Suprapubic skin (tissue), 4 donors: ENCODE measurements at places on chromosomes 1 and 21. TPM values are rescaled to one million over a fixed set of nuclear protein-coding genes. Genes with fewer than 3 reads are reported as not detected.

DNA sequence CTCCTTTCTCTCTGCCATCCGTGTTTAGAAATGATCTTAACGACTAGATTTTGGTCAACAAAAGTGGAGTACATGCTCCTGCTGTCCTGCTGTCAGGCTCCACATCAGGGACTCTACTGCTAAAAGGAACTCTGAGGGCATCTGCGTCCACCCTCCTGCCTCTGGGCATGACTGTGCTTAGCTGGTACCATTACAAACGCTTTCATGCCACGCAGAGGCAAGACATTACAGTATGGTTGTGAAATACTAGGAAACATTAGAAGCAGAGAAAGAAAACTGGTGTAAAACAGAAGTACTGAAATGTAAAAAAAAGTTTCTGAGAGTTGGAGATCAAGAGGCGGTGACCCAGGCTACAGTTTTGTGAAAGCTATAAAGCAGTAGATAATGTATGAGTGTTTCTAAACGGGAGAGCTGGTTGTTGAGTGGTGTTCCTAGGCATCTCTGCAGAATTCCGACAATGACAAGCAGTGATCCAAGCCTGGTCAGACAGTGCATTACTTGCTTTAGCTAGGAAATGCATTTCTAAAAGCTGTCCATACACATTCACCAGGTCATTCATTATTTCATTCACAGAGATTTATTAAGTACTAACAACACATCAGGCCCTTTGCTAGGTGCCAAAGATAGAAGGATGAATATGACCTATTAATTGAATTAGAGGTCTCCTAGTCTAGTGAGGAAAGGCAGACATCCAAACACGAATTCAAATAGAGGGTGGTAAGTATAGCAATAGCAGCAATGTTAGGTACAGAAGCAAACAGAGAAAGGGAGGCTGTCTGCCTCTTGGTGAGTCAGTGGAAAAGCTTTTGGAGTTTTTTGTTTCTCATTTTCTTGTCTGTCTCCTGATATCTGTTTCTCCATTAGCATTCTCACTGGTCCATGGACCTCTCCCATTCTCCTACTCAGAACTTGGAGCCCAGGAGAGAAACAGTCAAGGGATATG is 401.9 kb downstream of the LMO4 start:
- no peak overlapping the region for H3K4me3 ChIP-seq
- no peaks in the 10 kb centered on the region for H3K4me1 ChIP-seq
- no peaks in the 10 kb centered on the region for H3K27me3 ChIP-seq
- no peak for DNase-seq
- H3K27ac ChIP-seq, result no peak overlapping the region

DNA sequence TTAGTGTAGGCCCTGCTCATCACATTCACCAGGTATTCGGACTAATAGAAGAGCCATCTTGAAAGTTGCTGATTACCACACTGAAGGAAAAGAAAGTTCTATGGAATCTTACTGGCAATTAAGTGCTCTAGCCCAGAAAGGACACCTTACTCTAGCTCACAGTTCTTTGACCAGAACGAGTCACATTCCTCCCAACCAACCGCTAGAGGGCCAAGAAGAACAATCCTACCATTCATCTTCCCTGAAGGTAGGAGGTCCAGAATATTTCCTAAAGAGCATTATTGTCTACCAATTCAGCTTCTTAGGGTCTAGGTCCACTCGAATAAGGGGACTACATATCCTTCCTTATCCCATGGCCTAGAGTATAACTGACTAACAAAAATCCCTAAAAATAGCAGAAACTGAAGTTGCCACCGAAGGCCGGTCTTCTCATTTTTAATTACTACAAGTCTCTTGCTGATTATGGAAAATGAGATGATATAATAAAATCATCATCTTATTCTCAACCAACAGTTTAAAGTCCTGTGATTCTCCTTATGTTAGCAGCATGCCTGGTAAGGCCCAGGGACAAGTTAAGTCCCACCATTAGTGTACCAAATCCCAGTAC is 2.7 kb upstream of the FMO1 start:
- H3K4me1 ChIP-seq, result no peaks in the 10 kb centered on the region
- H3K36me3 ChIP-seq, result no peaks in the 10 kb centered on the region
- no peak overlapping the region for H3K27ac ChIP-seq

The ICOSLG gene
- total RNA-seq, result 10.9 TPM

The C1orf185 gene
- not detected for total RNA-seq

DNA sequence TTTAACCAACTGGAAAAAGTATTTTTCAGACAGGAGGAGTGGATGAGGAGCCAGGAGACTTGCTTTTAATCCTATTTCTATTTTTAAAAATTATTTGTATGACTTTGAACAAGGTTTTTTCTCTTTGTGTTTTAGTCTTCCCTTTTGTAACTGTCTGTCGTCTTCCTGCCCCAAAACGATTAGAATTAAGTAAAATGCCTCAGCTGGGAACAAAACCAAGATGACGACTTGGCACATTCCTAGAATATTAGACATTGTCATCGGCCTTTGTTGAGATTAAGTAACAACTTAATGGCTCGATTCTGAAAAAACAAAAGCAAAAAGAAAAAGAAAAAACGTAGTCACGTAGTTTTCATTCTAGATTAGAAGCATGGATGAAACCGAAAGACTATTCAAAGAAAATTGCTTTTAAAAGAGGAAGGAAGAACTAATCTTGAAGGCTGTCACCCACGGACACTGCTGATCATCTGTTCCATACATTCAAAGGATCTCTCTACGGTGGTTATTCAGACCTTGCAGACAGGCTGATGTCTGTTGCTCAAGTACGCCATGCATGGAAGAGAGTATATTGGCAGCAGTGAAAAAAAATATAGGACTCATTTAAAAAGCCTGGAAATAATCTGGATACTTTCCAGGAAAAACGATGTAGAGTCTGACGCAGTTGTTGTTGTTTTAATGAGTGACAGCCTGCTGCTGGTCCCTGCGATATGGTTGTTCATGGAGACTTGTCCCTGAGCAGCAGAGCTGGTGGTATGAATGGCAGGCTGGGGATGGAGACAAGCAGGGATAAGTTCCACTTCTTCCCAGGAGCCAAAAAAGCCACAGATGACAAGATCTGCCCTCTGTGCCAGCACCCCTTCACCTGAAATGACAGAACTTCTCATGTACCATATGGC is 16.8 kb downstream of the GNG4 start:
- H3K4me1 ChIP-seq, result peaks cover 8% of the 10 kb centered on the region
- H3K4me3 ChIP-seq, result peak overlapping the region; percentile 31
- no peak for DNase-seq
- no peak overlapping the region for H3K27ac ChIP-seq
- no peaks in the 10 kb centered on the region for H3K36me3 ChIP-seq

- H3K27me3 ChIP-seq, result peaks cover 7% of the 10 kb centered on the region
- DNase-seq, result no peak
- no peaks in the 10 kb centered on the region for H3K36me3 ChIP-seq
- no peak overlapping the region for H3K4me3 ChIP-seq
- no peak overlapping the region for H3K27ac ChIP-seq
- no peaks in the 10 kb centered on the region for H3K4me1 ChIP-seq
Observed at GRCh38 chr1:54516249-54516920, 31.6 kb upstream of the ACOT11 start.

The FCGR2B gene
- total RNA-seq, result 5.3 TPM

GRCh38 chr1:22452481-22452957 is 868 bp downstream of the ZBTB40 start:
- peaks cover 11% of the 10 kb centered on the region for H3K4me1 ChIP-seq
- peak overlapping the region; percentile 98 for H3K4me3 ChIP-seq
- peak overlapping the region; percentile 97 for H3K27ac ChIP-seq

DNA sequence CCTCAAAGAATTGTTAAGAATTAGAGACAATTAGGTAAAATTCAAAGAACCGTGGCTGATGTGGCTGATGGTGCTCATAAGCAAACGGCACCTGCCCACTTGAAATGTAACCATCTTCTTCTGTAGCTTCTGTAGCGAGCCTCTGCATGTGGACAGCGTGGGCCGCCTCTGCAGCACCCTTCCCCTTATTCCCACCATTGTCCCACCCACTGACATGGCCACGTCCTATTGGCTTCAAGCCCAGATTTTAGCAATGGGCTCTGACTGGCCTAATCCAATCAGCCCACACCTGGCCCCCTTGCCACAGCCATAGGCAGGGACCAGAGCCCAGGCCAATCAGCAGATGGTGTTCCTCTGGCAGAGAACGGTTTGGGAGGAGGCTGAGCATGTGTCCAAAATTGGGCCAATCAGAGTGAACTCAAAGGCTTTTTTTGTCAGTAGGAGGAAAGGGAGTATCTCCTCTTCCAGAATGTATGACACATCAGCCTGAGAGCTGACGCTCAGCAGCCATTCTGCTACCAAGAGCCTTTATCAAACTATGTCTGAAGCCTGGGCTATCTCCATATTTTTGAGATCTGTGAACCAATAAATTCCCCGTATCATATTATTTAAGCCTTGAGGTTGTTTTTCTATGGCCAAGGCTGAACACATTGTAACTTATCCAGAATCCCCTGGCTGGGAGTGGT is 518.5 kb downstream of the SMYD3 start:
- H3K27me3 ChIP-seq, result no peaks in the 10 kb centered on the region
- H3K27ac ChIP-seq, result no peak overlapping the region
- peaks cover 15% of the 10 kb centered on the region for H3K4me1 ChIP-seq
- H3K36me3 ChIP-seq, result no peaks in the 10 kb centered on the region
- DNase-seq, result no peak
- H3K4me3 ChIP-seq, result no peak overlapping the region

The THEM5 gene
- total RNA-seq, result 62.8 TPM

DNA sequence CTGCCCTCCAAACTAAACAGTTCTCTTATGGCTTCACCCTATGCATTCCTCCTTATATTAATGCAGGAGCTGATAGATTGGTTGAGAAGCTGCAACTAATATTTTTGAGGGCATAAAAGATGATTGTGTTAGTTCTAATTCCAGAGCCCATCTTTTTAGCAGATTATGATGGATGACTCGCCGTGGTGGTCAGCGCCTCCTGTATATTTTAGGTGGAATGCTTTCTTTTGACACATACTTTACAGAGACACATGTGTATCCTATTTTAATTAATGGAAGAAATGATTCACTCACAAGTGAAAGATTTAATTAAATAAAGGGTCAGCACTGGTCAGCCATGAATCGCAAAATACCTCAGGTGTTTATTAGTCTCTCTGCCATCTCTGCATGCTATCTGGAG is 120.7 kb downstream of the TM2D1 start:
- peaks cover 36% of the 10 kb centered on the region for H3K4me1 ChIP-seq
- no peak overlapping the region for H3K27ac ChIP-seq
- no peak overlapping the region for H3K4me3 ChIP-seq
- DNase-seq, result no peak
- H3K36me3 ChIP-seq, result no peaks in the 10 kb centered on the region
- H3K27me3 ChIP-seq, result no peaks in the 10 kb centered on the region

DNA sequence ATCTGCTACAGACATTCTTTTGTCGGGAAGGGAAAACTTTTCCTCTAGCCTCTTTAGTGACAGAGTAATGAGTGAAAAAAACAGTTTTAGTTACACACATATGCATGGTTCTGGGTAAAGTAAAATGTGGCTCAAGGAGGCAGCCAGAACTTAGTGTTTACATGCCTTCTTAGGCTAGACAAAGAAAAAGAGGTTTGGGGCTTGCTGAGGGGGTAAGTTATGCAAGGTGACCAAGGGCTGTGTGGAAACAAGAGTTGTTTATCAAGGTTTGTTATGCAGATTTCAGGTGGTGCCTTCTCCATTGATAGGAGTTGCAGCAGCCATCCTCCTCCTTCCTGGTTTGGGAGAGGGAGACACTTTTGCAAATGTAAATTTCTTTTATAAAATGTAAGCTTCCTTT is 66.5 kb upstream of the RAB3GAP2 start:
- no peak overlapping the region for H3K4me3 ChIP-seq
- H3K4me1 ChIP-seq, result no peaks in the 10 kb centered on the region
- no peak overlapping the region for H3K27ac ChIP-seq
- H3K36me3 ChIP-seq, result no peaks in the 10 kb centered on the region
- DNase-seq, result no peak
- H3K27me3 ChIP-seq, result no peaks in the 10 kb centered on the region

The LINGO4 gene
- 2.7 TPM for total RNA-seq

DNA sequence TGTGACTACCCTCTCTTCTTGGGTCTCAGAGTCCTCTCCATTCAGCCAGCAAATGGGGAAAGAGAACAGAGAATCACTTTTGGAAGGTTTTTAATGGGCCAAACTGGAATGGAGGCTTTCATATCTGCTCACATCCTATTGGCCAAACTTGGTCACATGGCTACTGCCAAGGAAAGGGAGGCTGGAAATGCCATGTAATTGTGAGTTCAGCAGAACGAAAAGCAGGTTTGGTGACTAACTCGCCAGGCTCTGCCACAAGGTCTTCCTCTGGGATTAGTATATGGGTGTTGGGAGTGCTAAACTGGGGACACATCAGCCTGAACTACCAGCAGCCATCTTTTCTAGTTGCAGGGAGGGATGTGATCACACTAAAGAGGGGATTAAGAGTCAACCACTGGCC is 19.2 kb downstream of the RD3 start:
- peaks cover 24% of the 10 kb centered on the region for H3K4me1 ChIP-seq
- no peak for DNase-seq
- no peak overlapping the region for H3K27ac ChIP-seq
- no peaks in the 10 kb centered on the region for H3K36me3 ChIP-seq
- no peak overlapping the region for H3K4me3 ChIP-seq

The CD5L gene
- not detected for total RNA-seq

DNA sequence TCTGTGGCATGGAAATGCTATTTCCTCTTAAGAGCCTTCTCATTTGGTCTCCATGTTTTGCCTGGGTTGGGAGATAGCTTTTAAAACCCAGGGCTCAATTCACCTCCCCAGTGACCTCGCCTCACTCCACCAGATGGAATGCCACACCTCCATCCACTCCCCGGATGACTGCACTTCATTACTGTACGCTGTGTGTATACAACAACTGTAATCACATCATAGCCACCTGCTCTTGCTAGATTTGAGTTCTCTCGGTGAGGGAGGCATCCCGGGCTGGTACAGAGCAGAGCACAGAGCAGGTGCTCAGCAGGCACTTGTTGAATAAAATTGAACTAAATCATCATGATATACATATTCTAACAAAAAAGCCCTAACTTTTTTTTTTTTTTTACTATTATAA is 26.0 kb downstream of the SDE2 start:
- peaks cover 8% of the 10 kb centered on the region for H3K36me3 ChIP-seq
- peaks cover 6% of the 10 kb centered on the region for H3K4me1 ChIP-seq
- no peak overlapping the region for H3K27ac ChIP-seq
- H3K4me3 ChIP-seq, result no peak overlapping the region

GRCh38 chr1:228236744-228237143 is 28.9 kb downstream of the OBSCN start:
- no peak overlapping the region for H3K4me3 ChIP-seq
- H3K4me1 ChIP-seq, result no peaks in the 10 kb centered on the region
- H3K27me3 ChIP-seq, result no peaks in the 10 kb centered on the region
- H3K36me3 ChIP-seq, result peaks cover 20% of the 10 kb centered on the region
- no peak for DNase-seq

GRCh38 chr1:202857136-202857610 is 31.8 kb downstream of the RABIF start:
- H3K4me3 ChIP-seq, result no peak overlapping the region
- H3K27me3 ChIP-seq, result no peaks in the 10 kb centered on the region
- DNase-seq, result no peak
- H3K36me3 ChIP-seq, result no peaks in the 10 kb centered on the region

DNA sequence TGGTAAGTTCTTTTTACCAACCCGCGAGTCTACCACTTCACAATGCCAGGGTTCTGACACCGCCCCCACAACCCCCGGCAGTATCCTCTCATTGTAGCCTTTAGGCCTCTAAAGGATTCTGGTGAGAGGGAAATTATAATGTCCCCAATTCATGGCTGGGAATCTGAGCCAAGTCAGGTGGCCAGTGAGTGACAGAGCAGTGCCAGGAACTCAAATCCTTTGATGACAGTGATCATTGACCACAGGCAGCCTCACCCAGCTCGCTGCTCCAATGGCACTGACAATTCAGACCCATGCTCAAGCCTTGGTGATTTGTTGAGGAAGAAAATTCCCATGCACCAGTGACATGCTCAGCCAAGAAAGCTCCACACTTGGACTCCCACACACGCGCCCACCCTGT is 63.4 kb upstream of the CSF1 start:
- no peaks in the 10 kb centered on the region for H3K36me3 ChIP-seq
- H3K4me1 ChIP-seq, result no peaks in the 10 kb centered on the region
- H3K27ac ChIP-seq, result no peak overlapping the region
- DNase-seq, result no peak
- H3K4me3 ChIP-seq, result no peak overlapping the region
